K562 (cell line): ENCODE measurements at places on chromosomes 16 and 17.

GRCh38 chr17:6660805-6661463, 9.4 kb downstream of the C17orf100 start:
- no peak for DNase-seq

- DNase-seq: no peak
Measured at GRCh38 chr16:26599785-26600104, 467.0 kb upstream of the C16orf82 start.

- DNase-seq: no peak
Measured at GRCh38 chr16:29745121-29745852, 503 bp downstream of the C16orf54 start.

GRCh38 chr16:75486676-75487313, 8.4 kb downstream of the CHST6 start:
- no peak for DNase-seq
